ENCODE measurements at places on chromosomes 4 and X.
A peak's percentile ranks its signal among the peaks of the same experiment; 100 is the strongest.

- peak; percentile 17 for DNase-seq
Observed at GRCh38 chr4:152117933-152118507, 357.2 kb upstream of the GATB start.

DNA sequence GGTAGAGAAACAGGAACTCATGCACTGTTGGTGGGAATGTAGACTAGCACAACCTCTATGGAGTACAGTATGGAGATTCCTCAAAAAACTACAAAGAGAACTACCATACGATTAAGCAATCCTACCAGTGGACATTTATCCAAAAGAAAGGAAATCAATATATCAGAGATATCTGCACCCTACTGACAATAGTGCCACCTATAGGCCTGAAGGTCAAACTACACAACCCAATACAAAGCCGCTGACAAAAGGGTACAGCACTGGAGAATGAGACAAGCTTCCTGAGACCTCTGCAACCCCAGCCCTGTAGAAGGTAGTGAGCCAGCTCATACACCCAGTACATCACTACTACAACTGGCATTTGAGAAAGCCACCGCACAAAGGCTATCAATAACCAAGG lies 67.1 kb downstream of the CBR4 start:
- no peak for DNase-seq

DNA sequence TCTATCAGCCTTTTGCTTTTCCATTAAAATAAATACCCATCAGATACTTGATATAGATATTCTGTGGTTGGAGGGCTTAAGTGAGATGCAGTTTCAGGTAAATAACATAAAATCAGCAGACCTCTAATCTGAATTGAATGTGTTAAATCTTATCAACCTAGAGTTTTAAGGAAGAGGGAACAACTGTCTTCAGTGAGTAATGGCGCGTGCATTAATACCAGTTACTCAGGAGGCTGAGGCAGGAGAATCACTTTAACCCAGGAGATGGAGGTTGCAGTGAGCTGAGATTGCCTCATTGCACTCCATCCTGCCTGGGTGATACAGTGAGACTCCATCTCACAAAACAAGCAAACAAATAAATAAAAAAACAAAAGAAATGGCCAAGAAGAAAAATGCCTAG lies 54.3 kb downstream of the FAT4 start:
- no peak for DNase-seq

DNA sequence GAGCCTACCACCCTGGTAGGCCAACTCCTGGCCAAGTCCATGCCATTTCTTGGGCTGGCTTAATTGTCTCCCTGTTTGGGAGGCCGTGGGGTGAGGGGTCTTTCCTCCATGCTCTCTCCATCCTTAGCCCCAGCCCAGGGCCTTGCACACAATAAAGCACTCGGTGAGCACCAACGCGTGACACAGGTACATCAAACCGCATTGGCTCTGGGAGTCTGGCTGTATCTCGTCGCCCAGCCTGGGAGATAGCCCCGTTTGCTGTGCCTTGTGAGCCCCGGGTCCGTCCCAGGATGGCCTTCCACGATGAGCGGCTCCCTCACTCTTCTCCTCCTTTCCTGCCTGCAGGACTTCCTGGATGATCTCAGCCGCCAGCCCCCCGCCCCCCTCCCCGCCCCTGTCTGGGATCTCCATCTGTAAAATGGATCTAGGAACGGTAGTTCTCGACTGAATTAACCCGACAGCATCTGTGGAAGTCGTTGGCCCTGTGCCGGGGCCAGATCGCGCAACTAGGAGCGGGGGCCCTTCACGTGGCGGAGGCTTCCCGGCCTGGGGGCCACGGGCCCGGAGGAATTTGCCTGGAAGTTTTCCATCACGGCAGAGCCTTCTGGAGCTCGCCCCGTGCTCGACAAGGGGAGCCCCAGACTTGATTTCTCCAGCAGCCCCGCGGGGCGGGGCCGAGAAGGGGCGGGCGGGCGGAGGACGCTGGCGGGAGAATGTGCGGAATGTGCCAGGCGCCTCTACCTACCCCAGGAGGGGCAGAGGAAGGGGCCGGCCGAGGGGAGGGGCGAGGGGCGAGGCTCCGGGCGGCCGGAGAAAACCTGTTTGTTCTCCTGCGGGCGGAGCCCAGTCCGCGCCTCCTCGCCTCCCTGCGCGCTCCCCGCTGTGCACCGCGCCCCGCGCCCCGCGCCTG lies at the start of gene ZNF185:
Gene ZNF185, plus strand, starts transcription at position 846 of the 910 bp plus-strand sequence. CDS start 16,423 bp downstream, outside the sequence.
- DNase-seq, result no peak

GRCh38 chrX:105650986-105651385 lies 171.4 kb upstream of the NRK start:
- DNase-seq, result no peak

DNA sequence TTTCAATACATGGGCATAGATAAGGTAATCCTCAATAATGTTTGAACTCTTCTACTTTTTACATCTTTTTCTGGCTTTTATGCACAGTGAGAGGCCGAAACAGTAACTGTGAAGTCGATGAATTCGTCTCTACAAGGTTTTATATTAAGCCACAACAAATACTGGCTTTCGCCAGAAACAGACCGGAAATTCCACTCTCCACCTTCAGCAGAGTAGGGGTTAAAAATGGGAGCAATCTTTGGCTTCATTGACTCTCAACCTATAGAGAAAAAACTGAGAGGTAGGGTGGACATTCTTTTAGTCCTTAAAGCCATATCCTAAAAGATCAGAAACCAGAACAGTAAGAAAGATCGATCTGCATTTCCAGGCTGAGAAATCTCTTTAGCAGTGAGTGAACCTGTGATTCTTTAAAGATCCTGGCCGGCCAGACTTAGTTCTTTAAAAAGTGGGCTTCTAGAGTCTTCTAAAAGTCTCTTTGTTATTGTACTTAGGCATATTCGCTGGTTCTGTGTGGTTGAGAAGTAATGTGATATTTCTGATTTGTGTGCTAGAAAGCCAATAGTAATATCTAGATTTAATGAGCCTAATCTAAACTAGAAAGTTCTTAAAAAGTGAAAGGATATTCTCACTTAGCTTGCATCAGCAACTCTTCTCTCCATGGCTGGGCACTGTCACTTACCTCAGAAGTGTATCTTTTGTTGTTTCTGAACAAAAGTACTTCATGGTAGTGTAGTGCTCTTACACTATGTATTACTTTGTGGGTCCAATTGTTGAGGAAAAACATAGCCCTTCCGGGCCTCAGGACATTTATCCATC lies 2.0 kb downstream of the HSPA4L start:
- no peak for DNase-seq

DNA sequence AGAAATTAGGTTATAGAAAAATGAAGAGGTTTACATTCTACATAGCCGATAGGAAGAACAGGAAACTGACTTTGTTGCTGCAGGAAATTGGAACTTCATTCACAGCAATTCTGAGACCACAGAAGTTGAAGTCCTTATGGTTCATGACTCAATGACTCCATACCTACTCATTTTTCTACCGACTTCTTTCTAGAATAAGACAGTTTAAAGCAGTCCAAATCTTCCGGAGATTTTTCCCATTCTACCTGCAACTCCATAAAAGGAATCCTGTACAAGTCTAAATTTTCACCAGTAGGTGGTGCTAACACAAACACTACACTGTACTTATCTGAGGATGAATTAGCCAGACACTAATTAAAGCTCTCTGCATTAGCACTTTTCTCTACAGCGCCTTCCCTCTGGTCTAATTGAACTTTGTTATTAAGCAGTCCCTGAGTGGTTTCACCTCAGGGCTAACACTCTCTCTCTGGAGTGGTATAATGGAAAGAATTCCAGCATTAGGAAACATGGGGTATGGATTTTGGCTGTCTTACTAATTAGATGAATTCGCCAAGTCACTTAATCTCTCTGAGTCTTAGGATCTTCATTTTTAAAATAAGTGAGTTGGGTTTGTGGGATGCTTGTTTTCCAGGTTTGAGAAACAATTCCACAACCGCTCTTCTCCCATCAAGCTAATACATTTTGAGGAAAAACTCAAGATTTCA lies 167.9 kb downstream of the SMIM20 start:
- no peak for DNase-seq

GRCh38 chr4:82543131-82543530 lies 18.7 kb downstream of the TMEM150C start:
- DNase-seq, result no peak

DNA sequence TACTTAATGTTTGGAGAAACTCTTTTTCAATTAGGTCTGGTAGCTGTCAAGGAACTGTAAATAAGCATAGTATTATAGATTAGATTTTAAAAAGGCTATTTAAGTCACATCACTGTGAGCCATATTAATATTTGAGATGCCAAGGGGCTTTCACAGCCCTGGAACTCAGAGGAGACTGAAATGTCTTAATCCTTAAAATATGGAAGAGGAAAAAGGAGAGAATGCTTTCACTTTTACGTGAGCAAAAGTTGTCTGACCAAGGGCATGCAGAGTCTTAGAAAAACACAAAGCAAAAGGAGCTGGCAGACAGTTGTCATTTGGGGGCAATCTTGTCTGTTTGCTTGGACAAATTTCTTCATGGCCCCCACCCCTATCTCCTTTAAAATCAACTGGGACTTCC lies 253.2 kb upstream of the IGFBP7 start:
- no peak for DNase-seq

DNA sequence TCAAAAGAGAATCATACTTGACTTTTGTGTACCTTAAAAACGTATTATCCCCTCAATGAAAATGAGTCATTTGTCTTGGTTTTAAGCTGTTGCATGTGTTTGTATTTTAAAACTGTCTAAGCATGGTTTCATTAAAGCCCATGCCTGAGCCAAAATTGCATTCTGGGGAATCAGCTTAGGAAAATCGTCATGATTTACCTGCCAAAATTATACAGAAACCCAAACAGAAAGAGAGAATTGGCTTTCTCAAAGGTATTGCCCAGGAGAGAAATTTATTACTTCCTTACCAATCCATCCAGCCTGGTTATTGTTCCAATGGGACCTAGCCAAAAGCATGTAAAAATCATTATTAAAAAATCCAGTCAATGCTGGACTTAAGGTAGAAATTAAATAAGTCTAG lies 37.6 kb downstream of the GPR174 start:
- no peak for DNase-seq

GRCh38 chr4:43103048-43103447 lies 210.5 kb downstream of the GRXCR1 start:
- DNase-seq, result no peak

- no peak for DNase-seq
Observed at GRCh38 chr4:107917500-107917899, 13.8 kb upstream of the CYP2U1 start.

DNA sequence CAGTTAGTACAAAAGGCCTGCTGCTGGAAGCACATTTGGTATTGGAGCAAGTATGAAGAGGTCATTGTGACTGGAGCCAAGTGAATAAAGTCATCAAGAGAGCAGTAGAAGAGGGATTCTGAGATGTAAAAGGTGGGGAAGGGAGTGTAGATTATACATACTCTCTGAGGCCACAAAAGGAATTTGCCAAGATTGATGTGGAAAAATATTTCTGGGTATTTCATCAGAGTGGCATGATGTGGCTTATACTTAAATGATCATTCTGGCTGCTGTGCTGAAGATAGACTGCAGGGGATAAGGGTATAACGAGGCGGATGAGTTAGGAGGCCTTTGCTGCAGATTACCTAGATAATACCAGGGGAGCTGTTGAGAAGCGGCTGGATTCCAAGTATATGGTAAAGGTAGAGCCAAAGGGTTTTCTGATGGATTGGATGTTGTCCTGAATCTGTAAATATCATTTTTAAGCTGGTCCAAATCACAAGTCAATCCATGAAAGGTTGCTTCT lies 231.8 kb upstream of the AGA start:
- DNase-seq, result no peak

DNA sequence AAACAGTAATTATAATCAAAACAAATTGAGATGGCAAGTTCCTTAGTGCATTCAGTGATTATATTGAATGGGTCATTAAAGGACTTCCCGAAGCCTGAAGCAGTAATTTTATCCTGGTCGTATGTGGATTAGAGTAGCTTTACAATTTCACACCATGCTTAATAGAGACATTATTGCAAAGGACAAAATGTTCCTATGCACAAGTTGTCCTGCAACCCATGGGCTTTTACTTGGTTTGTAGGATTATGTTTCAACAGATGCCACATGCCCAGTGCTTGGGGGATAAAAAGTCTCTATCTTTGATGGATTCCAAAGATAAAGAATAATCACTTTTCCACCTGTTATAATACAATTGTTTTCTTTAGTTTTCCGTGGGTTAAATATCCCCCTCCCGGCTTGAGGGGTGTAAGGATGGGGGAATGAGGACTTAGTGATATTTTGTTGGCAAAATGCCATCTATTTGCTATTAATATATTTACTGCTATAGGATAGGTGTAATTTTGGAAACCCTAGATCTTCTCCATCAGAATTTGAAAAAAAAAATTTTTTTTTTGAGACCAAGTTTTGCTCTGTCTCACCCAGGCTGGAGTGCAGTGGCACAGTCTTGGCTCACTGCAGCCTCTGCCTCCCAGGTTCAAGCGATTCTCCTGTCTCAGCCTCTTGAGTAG lies 156.5 kb upstream of the ETNPPL start:
- DNase-seq, result no peak

- no peak for DNase-seq
Observed at GRCh38 chrX:5672099-5672498, 556.6 kb downstream of the NLGN4X start.

DNA sequence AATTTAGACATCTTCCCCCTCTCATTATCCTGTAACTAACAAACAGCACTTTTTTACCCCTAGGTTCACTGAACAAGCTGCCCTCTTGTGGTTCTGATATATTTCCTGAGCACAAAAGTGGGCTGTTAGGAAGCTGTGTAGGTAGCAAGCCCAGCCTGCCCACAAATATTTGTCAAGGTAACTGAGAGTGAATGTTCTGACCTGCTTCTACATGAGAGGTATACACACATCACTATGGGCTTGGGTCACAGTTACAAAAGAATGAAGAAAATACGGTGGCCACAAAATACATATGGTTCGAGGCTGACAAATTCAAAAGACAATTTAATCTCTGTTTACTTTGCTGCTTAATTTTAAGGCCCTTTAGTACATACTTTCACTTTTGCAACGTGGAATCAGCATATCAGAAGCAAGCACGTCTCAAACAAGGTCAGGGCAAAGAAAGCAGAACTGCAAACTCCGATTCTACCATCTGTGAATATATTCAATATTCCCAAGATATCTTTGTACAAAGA lies 78.7 kb downstream of the RBM47 start:
- DNase-seq, result peak; percentile 54

GRCh38 chrX:22056235-22056634 lies 24.1 kb downstream of the PHEX start:
- DNase-seq, result no peak

GRCh38 chr4:169952236-169953002 lies 73.8 kb downstream of the MFAP3L start:
- no peak for DNase-seq

DNA sequence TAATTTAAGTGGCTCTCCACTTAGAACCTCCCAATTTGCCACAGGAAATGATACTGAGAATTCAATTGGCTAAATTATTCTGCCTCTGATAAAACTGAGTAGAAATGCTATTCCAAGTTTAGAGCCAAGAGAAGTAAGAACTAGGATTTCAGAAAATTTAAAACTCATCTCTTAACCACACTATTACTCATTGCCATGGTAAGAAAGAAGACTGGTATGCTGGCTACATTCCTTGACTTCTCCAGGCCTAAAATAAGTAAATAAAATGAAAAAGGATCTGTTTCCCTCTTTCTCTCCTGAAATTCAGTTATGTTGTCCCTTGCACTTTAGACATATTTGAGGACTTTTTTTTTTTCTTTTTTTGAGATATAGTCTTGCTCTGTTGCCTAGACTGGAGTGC lies 23.3 kb downstream of the ZNF280C start:
- no peak for DNase-seq
